ENCODE measurements at places on chromosomes 1 and 21.

GRCh38 chr1:175725684-175726083 is 17.7 kb downstream of the TNR start:
- DNase-seq: no peak

- no peak for DNase-seq
These were observed 132.7 kb downstream of the GPATCH2 start for GRCh38 chr1:217498209-217498608.

- no peak for DNase-seq
These were observed 19.9 kb downstream of the LEPR start for GRCh38 chr1:65440322-65440900.

GRCh38 chr1:116668277-116668676 is 744 bp upstream of the IGSF3 start:
- DNase-seq: no peak

DNA sequence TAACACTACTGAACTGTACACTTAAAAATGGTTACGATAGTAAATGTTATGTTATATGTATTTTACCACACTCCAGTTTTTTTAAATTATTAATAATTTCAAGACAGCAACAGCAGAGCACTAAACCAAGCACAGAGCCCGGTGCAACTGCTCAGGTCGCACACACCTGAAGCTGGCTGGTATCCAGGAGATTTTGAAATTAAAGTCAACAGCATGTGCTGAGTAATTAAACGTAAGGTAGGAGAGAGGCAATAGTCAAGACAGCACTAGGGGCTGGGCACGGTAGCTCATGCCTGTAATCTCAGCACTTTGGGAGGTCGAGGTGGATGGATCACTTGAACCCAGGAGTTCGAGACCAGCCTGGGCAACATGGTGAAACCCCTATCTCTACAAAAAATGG is 35.1 kb upstream of the SLC30A10 start:
- no peak for DNase-seq

GRCh38 chr1:108551137-108551862 is 8.6 kb upstream of the EEIG2 start:
- no peak for DNase-seq

DNA sequence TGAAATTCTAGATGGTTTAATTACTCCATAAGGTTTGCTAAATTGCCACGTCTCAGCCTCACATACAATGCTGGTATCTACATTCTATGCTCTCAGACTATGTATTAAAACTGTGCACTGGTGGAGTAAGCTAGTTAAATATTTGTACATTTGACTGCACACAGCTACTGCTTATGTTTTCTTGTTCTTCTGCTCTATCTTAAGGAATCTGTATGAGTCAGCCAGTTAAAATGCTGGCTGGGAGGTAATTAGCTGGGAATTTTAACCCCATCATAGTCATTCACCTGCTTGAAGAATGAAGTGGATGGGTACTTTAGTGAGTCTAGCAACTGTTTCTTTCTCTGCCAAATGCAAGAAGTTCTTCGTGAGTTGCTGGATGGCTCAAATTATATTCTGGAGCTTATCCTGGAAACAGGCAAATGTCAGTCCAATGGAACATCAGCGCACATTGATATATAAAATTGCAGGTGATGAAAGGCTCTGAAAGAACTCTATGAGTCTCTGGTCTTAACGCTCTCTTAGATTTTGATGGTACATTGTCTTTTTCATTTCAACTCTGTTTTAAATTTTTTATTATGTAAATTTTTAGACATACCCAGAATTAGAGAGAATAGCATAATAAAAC is 83.4 kb downstream of the BACH1 start:
- DNase-seq: no peak

DNA sequence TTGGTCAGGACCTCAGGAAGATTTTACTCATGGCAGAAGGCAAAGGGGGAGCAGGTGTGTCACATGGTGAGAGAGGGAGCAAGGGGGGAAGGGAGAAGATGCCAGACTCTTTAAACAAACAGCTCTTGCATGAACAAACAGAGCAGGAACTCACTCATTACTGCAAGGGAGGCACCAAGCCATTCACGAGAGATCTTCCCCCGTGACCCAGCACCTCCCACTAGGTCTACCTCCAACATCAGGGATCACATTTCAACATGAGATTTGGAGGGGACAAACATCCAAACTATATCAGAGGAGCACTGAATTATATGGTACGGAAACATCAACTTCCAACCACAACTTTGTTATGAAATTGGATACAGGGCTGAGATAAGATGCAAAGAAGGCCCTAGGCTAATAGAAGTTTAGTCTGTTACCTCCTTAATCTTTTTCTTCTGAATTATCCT is 164.9 kb downstream of the ST6GALNAC3 start:
- DNase-seq: no peak

- DNase-seq: peak; percentile 24
These were observed 38.2 kb downstream of the ARID1A start for GRCh38 chr1:26733982-26734381.

DNA sequence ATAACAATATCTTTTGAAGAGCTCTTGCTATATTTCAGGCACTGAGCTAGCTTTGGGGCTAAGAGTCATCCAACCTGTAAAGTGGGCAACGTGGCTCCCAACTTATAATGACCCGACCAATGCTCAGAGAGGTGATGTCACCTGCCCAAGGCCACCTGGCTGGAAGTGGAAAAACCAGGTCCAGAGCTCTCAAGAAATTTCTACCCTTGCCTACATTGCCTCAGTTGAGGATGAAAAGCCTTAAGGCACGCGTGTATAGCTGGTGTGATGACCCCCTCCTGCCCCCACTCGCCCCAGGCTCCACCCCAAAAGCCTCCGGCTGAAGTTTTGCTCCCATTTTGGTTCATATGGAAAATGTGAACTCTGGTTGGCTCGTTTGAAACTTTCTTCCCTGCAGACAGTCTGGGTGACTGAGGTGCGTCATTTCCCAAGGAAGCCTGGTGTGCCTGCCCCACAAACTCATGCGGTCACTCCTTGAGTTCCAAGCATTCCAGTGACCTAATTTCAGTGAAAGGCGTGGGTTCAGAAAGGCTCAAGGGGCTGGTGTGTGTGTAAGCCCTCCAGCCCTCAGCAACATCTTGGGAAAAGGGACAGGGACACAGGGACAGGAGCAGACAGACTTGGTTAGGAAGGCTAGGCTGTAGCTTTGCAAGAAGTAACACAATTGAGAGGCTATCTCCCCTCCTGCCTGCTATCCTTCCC is 20.5 kb downstream of the HTR1D start:
- no peak for DNase-seq

DNA sequence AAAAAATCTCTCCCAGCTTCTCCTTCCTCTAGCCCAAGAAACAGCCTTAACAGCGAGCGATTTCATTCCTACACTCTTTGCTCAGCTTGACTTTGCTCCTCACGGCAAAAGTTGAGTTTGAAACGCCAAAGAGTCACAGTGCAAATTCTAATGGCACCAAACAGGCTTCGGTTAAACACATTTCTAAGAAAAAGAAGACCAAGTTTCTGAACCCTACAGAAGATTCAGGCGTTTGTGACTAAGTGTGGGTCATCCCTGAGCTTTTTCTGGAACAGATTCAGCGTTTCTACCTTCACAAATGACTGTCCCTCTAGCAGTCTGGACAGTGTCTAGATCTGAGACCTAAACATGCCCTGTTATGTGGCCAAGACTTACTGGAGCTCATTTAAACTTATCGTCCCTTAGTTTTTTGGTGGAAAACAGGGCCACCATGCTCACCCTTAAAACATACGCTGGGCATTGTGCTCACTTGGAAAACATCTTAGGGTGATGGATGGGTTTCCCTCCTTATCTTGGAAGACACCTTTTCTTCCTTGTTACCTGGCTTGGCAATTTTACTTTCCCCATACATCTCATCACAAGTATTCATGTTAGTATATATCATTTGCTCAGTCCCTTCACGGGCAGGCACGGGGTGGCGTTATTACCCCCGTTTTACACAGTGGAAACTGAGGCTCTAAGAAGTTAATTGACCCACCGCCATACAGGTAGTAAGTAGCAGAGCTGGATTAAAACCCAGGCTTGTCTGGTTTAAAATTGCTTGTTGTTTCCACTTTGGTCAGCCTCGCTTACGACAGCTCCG is 1.0 kb downstream of the C1orf198 start:
- DNase-seq: no peak

- no peak for DNase-seq
These were observed 4.7 kb downstream of the PGBD2 start for GRCh38 chr1:248910761-248911160.

DNA sequence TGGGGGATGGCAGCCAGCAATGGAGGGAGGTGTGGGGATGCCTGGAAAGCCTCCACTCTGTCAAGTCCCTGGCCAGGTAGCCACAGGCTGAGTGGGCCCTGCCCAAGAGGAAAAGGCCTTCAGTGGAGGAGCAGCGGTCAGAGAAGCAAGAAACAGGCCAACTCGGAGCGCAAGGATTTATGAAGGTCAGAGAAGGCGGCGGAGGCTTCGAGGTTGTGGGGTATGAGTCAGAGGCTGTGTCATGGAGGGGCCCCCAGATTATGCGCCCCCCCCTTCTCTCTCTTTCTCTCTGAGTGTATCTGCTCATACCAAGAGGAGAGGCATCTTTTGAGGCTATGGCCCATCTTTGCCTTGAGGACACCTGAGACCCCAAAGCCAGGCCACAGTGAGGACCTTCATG is 99.5 kb downstream of the CASZ1 start:
- no peak for DNase-seq

- no peak for DNase-seq
These were observed 509 bp downstream of the ADAMTS4 start for GRCh38 chr1:161198194-161198896.

DNA sequence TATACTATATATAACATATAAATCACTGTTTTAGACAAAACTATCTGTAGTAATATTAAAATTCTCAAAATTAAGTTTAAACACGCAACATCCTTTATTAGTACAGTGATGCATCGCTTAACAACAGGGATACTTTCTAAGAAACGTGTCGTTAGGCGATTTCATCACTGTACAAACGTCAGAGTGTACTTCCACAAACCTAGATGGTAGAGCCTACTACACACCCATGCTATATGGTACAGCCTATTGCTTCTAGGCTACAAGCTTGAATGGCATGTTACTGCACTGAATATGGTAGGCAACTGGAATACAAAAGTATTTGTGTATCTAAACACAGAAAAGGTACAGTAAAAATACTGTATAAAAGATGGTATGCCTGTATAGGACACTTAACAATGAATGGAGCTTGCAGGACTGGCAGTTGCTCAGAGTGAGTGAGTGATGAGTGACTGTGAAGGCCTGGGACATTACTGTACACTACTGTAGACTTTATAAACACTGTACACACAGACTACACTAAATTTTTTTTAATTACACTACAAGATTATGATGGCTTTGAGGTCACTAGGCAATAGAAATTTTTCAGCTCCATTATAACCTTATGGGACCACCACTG is 10.5 kb downstream of the FOXJ3 start:
- no peak for DNase-seq

- no peak for DNase-seq
These were observed 35.5 kb downstream of the COLGALT2 start for GRCh38 chr1:184002071-184002470.

GRCh38 chr1:150609732-150610131 is 19.7 kb downstream of the ENSA start:
- no peak for DNase-seq

DNA sequence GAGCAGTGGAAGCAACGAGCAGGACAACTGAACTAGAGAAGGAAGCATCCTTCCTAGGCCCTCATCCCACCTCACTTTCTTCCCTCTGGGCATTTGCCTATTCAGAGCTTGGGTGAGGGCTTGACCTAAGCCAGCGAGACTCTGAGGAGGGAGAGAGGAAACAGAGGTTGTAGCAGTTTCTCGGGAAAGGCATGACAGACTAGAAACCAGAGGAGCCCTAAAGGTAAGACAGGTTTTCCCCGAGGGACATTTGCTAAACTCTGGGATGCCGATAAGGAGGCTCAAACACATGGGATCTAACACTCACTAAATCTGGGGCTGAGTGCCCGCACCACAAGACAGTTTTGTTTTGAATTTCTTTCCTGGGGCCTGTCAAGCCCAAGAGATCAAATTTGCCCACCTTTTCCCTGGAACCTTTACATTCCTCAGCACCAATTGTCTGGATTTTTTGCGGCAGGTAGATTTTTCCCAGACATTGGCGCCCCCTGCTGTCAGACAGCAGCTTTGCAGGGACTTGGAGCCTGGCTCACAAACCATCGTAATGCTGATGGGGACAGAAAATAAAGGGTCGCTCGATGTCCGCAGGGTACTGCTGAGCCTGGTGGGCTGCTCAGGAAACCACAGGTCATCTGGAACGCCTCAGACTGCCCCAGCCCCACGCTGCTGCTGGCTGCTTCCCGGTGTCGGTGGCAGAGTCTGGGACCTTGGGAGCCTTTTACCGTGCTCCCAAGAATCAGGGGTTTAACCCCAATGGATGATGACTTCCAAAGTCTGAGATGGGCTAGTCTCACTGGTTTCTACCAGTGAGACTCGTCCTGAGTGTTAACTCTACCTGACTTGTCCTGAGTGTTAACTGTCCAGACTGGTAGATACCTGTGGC is 23.4 kb upstream of the TSPAN2 start:
- DNase-seq: peak; percentile 20

- DNase-seq: peak; percentile 63
These were observed 788 bp upstream of the TXNIP start for GRCh38 chr1:145997016-145997717.
